ENCODE measurements at places on chromosomes 12 and 14.

DNA sequence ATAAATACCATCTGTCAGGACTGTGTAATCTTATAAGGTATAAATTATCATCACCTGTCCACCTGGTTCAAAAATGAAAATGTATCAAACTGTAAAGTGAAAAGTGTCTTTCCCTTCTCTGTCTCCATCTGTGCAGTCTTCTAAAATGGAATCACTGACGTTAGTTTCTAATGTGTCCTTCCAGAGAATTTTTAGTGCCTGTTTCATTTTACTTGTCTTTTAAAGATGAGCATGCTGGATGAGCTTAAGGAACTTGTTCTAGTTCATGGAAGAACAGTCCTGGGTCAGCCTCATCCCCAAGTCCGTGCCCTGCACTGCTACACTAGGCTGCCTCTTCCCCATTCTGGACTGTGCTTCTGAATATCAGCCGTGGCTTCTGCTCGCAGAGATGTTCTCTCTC is 5.4 kb upstream of the NT5DC3 start:
- no peak for DNase-seq

GRCh38 chr12:130671556-130671955 is 44.5 kb downstream of the RIMBP2 start:
- DNase-seq, result no peak

- DNase-seq, result no peak
These were observed 25.1 kb upstream of the ANO2 start for GRCh38 chr12:5969974-5970690.

GRCh38 chr12:5718073-5718472 is 227.0 kb downstream of the ANO2 start:
- DNase-seq, result no peak

DNA sequence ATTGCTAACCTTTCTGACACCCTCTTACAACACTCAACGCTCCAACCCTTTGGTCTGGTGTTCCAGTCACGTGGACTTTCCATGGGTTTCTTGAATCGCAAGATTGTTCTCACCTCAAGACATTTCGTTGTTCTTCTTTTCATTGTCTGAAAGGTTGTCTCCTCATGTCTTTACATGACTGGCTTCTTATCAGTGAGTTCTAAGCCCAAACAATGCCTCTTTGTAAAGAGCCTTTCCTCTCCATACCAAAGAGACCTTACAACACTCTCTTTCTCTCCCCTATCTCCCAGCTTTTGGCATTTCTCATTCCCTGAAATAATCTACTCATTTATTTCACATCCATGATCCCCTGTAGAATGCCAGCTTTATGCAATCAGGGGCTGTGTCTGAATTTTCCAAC is 1144.8 kb downstream of the AACS start:
- no peak for DNase-seq

DNA sequence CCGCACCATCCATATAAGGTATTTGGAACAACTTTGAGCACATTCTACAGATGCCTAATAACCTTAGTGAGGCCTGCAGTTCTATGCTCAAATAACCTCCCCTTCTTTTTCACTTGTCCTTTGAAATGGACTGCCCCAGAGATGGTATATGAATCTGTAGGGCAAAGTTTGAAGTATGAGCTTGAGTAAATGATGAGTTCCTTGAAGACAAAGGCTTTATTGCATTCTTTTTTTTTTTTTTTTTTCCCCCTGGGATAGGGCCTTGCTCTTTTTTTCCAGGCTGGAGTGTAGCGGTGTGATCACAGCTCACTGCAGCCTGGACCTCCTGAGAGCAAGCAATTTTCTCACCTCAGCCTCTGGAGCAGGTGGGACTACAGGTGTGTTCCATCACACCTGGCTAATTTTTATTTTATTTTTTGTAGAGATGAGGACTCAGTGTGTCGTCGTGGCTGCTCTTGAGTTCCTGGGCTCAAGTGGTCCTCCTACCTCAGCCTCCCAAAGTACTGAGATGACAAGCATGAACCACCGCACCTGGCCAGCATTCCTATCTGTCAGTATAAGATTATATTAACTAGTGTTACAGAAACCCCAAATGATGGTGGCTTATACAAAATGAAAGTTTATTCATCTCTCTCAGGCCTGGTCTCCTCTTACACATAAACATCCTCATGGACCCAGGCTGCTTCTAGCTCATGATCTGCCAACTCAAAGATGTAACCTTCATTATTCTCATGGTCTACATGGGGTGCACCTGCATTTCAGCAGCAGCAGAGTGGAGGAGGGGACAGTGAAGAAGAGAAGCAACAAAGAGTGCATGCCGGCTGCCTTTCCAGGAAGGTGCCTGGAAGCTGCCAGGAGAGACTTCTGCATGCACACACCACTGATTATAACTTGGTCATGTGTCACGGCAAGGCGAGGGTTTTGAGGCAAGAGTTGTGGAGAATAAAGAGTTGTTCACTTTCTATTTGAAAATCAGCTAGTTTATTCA is 101.4 kb downstream of the DUSP16 start:
- no peak for DNase-seq

- DNase-seq, result no peak
These were observed 568.7 kb downstream of the MED13L start for GRCh38 chr12:115708801-115709200.

DNA sequence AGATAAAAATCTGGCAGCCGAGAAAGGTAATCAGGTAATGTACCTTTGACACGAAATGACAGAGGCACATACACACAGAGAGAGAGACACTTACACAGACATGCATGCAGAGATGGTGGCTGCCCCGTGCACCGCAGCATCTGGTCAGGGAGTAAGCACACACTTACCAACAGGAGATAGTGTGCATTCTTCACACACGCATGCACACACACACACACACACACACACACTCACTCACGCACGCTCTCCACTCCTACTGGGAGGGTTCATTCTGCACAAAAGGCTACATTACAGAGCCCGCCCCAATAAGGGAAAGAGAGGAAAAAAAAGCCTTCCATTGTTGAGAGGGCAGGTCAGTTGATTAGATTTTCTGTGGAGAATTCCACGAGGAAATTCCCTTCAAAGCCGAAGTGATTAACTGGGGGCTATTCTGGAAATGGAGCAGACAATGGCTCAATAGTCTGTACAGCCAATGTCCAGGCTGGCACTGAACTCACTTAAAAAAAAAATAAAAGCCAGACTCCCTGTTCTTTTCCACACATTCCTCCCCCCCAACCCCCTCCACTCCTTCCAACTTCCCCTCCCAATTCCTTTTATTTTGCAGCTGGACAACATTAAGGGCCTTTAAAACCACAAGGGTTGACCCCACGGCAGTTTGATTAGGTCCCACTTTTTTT is 1.4 kb upstream of the SOX5 start:
- DNase-seq, result no peak

- DNase-seq, result no peak
These were observed 20.6 kb upstream of the CLEC2D start for GRCh38 chr12:9648701-9649531.

DNA sequence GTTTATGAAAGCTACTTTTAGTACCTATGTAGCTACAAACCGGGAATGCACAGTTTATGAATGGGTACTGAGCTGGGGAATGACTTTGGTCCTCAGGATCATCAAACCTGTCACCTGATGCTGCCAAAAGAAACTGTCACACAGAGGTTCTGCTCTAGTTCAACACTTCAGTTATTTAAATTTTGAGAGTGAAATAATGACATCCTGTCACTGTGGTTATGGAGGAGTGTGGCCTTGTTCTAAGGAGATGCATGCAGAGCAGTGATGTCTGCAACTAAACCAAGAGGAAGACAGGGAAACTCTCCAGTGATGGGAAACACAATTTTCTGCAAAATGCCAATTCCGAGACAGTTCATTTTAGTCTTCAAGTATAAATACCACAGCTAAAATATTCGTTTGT is 4.8 kb upstream of the AEBP2 start:
- DNase-seq, result no peak

DNA sequence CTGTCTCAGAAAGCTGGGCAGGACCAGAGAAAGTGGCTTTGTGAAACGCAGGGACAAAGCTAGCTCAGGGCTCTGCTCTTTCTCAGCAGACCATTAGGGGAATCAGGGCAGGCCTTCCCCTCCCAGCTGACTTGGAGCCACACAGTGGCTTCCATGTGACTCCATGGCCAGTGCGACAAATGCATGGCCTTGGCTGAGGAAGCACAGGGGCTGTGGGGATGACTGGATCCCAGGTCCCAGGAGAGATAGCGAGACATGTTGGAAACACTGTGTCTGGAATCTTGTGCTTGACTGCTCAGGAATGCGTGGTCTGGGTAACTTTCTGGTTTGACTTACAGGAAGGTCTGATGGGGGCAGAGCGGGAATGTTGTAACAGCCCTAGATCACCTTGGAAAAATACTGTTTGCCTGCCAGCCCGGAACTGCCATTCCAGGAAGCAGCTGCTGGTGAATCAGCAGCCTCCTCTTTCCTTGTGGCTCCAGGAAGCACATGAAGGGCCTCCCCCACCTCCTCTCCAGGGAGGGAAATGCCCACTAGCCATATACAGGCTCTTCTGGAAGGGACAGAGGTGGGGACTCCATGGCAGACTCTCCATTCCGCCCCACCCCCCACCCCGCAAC is 133.5 kb upstream of the HIF1A start:
- DNase-seq, result peak; percentile 73

DNA sequence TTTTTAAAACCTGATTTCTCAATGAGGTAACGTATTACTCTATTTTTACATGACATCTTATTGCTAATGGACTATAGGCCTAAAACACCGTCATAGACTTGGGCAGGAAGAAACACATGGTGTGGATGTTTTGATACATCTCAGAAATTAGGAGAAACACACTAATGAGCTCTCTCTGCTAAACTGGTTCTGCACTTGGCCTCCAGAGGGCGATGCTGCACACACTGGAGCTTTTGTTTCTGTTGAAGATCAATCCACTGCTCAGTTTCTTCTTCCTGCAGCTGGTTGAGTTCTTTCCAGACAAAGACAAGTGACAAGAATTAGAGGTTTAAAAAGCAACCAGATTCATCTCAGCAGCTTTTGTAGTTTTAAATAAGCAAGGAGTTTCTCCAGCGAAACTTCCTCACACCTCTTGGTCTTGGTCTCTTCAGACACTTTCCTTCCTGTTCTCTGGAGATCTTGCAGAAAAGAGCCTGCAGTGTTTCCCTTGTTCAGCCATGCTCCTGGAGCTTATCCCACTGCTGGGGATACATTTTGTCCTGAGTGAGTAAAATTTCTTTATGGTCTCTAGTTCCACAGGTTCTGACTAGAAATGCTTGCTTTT is 178.5 kb upstream of the OR4E1 start:
- peak; percentile 29 for DNase-seq

GRCh38 chr14:55901291-55901690 is 216.9 kb upstream of the PELI2 start:
- DNase-seq, result no peak

GRCh38 chr12:6868211-6869048 is 1.1 kb downstream of the TPI1 start:
- DNase-seq, result peak; percentile 33

- no peak for DNase-seq
These were observed 2.3 kb downstream of the ARHGDIB start for GRCh38 chr12:14959126-14959440.

GRCh38 chr12:52122540-52122871 is 43.0 kb downstream of the SMIM41 start:
- no peak for DNase-seq

GRCh38 chr14:22380571-22381407 is 208.2 kb downstream of the DAD1 start:
- no peak for DNase-seq

- no peak for DNase-seq
These were observed 24.7 kb upstream of the ATP5MC2 start for GRCh38 chr12:53700567-53700966.

GRCh38 chr12:56616925-56617324 is 13.2 kb downstream of the BAZ2A start:
- DNase-seq, result no peak

GRCh38 chr12:68036642-68037041 is 47.4 kb downstream of the IFNG-AS1 start:
- DNase-seq, result no peak

DNA sequence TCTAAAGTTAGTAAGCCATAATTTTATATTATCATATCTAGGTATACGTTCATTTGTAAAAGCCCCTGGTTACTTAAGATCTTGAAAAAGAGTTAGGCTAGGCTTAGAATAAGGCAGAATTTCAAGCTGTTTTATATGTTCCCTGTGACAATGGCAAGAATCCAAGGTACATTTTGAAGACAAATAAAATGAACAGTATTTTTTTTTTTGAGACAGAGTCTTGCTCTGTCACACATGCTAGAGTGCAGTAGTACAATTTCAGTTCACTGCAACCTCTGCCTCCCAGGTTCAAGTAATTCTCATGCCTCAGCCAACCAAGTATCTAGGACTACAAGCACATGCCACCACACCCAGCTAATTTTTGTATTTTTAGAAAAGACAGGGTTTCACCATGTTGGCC is 139.2 kb downstream of the DUSP6 start:
- DNase-seq, result no peak

- no peak for DNase-seq
These were observed 916.5 kb downstream of the TMEM121 start for GRCh38 chr14:106442857-106443256.

DNA sequence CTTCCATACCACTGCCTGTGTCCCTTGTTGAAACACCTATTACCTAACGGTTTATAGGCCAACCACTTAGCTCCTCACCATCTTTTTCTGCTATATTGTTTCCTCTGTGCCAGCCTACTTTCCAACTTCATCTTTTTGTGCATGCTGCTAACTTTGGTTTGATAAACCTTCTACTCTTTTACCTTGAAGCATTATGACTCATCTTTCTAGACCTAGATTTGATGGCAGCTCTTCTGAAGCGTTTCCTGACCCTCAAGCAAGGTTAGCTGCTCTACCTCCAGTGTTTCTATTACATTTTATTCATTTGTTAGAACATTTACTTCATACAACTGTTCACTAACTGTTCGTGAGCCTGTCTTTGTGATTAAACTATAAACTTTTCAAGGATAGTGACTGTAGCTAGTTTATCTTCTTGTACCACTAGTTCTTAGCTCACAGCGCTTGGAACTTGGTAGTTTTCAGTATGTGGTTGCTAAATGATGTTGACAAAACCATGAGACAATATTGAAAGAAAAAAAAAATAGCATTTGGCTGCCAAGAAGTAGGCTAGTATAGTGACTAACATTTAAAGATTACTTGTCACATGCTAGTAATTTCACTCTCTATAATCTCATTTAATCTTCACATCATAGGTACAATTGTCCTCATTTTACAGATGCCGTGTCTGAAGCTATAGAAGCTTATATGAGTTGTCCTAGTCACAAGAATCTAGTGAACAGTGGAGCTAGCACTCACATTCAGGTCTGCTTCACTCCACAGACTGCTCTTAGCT is 79.5 kb downstream of the APAF1 start:
- no peak for DNase-seq

DNA sequence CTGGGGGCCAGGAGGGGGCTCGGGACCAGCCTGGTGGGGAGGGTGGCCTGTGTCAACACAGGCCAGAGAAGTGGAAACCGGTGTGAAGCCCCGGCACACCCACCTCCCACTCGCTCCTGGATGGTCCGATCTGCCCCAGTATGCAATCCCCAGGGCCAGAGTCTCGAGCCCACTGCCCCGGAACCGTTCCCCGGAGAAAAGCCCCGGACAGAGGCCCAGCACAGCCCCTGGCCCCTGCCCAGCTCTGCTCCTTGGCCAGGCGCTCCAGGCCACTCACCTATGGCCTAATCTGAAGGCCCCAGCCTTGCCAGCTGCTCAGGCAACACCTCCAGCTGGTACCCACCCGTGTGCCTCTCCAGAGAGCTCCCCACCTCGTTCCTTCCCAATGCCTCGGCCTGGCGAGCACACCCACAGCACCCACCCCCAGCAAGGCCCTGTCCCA is 17.7 kb downstream of the AKT1 start:
- no peak for DNase-seq

- no peak for DNase-seq
These were observed 29.8 kb upstream of the RAP1B start for GRCh38 chr12:68580911-68581310.

- DNase-seq, result no peak
These were observed 627 bp downstream of the CPM start for GRCh38 chr12:68932128-68932960.

- no peak for DNase-seq
These were observed 114.0 kb upstream of the PRB2 start for GRCh38 chr12:11509326-11509725.

Data from SW 1271 (cell line).